ENCODE measurements at places on chromosomes 13 and 19. TPM values are rescaled to one million over a fixed set of nuclear protein-coding genes. Genes with fewer than 3 reads are reported as not detected.

The PTPRH gene
- 4.4 TPM for total RNA-seq

The CEBPA gene
- 38.3 TPM for total RNA-seq

The MYH14 gene
- 51.6 TPM for total RNA-seq

The ATCAY gene
- 0.98 TPM for total RNA-seq

The ZNF442 gene
- total RNA-seq: 2.2 TPM

The BST2 gene
- 88.4 TPM for total RNA-seq

The CNN1 gene
- total RNA-seq: 276 TPM

The PLEKHF1 gene
- total RNA-seq: 37.1 TPM

The PLEKHG2 gene
- total RNA-seq: 18.9 TPM

The SLC5A5 gene
- total RNA-seq: not detected

The C19orf73 gene
- not detected for total RNA-seq

The PKN1 gene
- 72.7 TPM for total RNA-seq

The MEIOSIN gene
- total RNA-seq: not detected

The ZSCAN4 gene
- total RNA-seq: not detected

The PARP4 gene
- total RNA-seq: 47.4 TPM

The GRAMD1A gene
- total RNA-seq: 61.9 TPM

The UPK1A gene
- total RNA-seq: 9.1 TPM

The CEACAM20 gene
- total RNA-seq: not detected

The CADM4 gene
- total RNA-seq: 4.7 TPM

The ABHD17A gene
- 83.0 TPM for total RNA-seq

The ZNF837 gene
- 1.2 TPM for total RNA-seq

The ZNF426 gene
- total RNA-seq: 11.3 TPM

The GTPBP3 gene
- total RNA-seq: 25.5 TPM

The VAV1 gene
- total RNA-seq: 5.9 TPM

The CEACAM7 gene
- 3.4 TPM for total RNA-seq

The SLITRK5 gene
- total RNA-seq: 0.74 TPM

The ADGRE3 gene
- total RNA-seq: not detected

The MIPEP gene
- total RNA-seq: 13.3 TPM

Data from vagina (tissue), 2 donors.